ENCODE measurements at places on chromosomes 1 and 21. TPM values are rescaled to one million over a fixed set of nuclear protein-coding genes. Genes with fewer than 3 reads are reported as not detected.

Gene PDC
- total RNA-seq, result not detected

Gene OR2T35
- not detected for total RNA-seq

Gene SPAG17
- total RNA-seq, result 9.5 TPM

Gene STPG1
- total RNA-seq, result 10.0 TPM

Gene ZYG11A
- 0.18 TPM for total RNA-seq

Gene TMPRSS15
- total RNA-seq, result not detected

Gene VWA1
- total RNA-seq, result 34.2 TPM

Gene PAQR6
- total RNA-seq, result 8.4 TPM

Gene LCE5A
- not detected for total RNA-seq

Gene SPATA1
- 1.2 TPM for total RNA-seq

Gene CLCN6
- total RNA-seq, result 42.9 TPM

GRCh38 chr1:30313176-30313575 is 410.2 kb downstream of the MATN1 start:
- peaks cover 6% of the 10 kb centered on the region for H3K27me3 ChIP-seq
- no peak overlapping the region for H3K27ac ChIP-seq
- no peaks in the 10 kb centered on the region for H3K36me3 ChIP-seq
- no peaks in the 10 kb centered on the region for H3K4me1 ChIP-seq
- H3K4me3 ChIP-seq, result no peak overlapping the region

GRCh38 chr1:187390215-187390818 is 561.6 kb downstream of the PLA2G4A start:
- H3K36me3 ChIP-seq, result no peaks in the 10 kb centered on the region
- no peak overlapping the region for H3K4me3 ChIP-seq
- DNase-seq, result no peak
- no peak overlapping the region for H3K27ac ChIP-seq
- H3K4me1 ChIP-seq, result no peaks in the 10 kb centered on the region
- H3K27me3 ChIP-seq, result peaks cover 2% of the 10 kb centered on the region

DNA sequence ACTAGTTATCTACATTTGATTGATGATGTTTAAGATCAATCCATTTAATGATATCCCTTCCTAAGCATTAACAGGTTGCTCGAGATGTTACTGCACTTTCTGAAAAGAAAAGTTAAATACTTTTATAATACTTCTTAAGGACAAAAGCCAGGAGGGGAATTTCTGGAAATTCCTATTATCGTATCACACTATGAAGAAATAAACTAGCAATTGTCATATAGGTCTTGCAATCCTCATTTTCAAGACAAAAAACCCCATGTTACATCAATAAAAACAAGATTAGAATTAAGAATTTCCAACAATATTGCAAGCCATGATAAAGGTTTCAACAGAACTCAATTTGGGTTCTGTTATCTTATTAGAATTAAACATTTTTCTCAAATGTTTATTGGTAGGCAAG is 47.2 kb downstream of the HNRNPR start:
- peaks cover 8% of the 10 kb centered on the region for H3K36me3 ChIP-seq
- no peak overlapping the region for H3K4me3 ChIP-seq
- H3K27me3 ChIP-seq, result peaks cover 2% of the 10 kb centered on the region
- H3K4me1 ChIP-seq, result no peaks in the 10 kb centered on the region

- no peaks in the 10 kb centered on the region for H3K4me1 ChIP-seq
- DNase-seq, result no peak
- H3K27me3 ChIP-seq, result peaks cover 2% of the 10 kb centered on the region
- no peak overlapping the region for H3K27ac ChIP-seq
- H3K36me3 ChIP-seq, result no peaks in the 10 kb centered on the region
Observed at GRCh38 chr1:61812916-61813315, 70.6 kb downstream of the PATJ start.

GRCh38 chr1:178938101-178938958 is 67.5 kb upstream of the ANGPTL1 start:
- no peak overlapping the region for H3K4me3 ChIP-seq
- DNase-seq, result no peak
- H3K27me3 ChIP-seq, result peaks cover 1% of the 10 kb centered on the region
- peaks cover 20% of the 10 kb centered on the region for H3K4me1 ChIP-seq
- no peak overlapping the region for H3K27ac ChIP-seq

- H3K4me3 ChIP-seq, result no peak overlapping the region
- peaks cover 3% of the 10 kb centered on the region for H3K27me3 ChIP-seq
- peaks cover 6% of the 10 kb centered on the region for H3K36me3 ChIP-seq
- no peak for DNase-seq
- H3K4me1 ChIP-seq, result no peaks in the 10 kb centered on the region
Observed at GRCh38 chr1:34237151-34237815, 60.6 kb downstream of the C1orf94 start.

GRCh38 chr1:218869276-218869675 is 304.4 kb upstream of the LYPLAL1 start:
- DNase-seq, result no peak
- no peak overlapping the region for H3K4me3 ChIP-seq
- H3K27ac ChIP-seq, result no peak overlapping the region
- H3K36me3 ChIP-seq, result no peaks in the 10 kb centered on the region
- H3K27me3 ChIP-seq, result peaks cover 2% of the 10 kb centered on the region

GRCh38 chr1:248778906-248779305 is 23.3 kb upstream of the LYPD8 start:
- H3K27me3 ChIP-seq, result peaks cover 2% of the 10 kb centered on the region
- no peak for DNase-seq
- H3K4me3 ChIP-seq, result no peak overlapping the region
- peaks cover 10% of the 10 kb centered on the region for H3K36me3 ChIP-seq

DNA sequence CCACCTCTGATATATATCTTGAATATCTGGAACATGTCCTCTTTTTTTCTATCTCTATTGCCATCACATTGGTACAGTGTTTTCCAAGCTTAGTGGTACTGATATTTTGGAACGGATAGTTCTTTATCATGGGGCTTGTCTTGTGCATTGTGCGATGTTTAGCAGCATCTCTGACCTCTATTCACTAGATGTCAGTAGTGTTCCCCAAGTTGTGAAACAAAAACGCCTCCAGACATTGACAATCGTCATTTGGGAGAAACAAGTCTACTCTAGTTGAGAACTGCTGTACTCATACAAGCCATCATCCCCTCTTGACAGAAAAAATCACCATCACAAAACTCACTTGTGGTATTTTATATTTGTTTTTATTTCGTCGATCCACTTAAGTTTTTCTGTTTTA is 79.7 kb upstream of the CHODL start:
- H3K36me3 ChIP-seq, result no peaks in the 10 kb centered on the region
- no peak overlapping the region for H3K27ac ChIP-seq
- no peaks in the 10 kb centered on the region for H3K27me3 ChIP-seq
- H3K4me1 ChIP-seq, result no peaks in the 10 kb centered on the region
- H3K4me3 ChIP-seq, result no peak overlapping the region
- no peak for DNase-seq

DNA sequence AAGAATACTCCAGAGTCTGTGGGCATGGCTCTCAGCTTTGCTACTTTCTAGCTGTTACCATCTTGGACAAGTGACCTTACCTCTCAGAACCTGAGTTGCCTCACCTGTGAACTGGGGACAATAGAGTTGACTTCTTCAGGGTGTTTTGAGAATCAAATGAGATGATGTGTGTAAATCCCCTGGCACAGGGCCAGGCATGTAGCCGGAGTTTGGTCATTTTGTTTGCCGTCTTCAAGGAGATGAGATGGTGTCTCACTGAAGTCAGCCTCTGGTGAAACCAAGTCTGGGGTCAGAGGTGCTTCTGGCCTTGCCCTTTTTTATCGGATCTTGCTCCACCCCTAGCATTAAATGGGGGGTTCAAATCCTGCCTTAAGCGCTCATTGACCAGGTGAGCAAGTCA is 149.2 kb upstream of the TMEM51 start:
- no peak overlapping the region for H3K27ac ChIP-seq
- H3K27me3 ChIP-seq, result peaks cover 6% of the 10 kb centered on the region
- H3K4me1 ChIP-seq, result peaks cover 41% of the 10 kb centered on the region
- no peaks in the 10 kb centered on the region for H3K36me3 ChIP-seq
- DNase-seq, result no peak
- no peak overlapping the region for H3K4me3 ChIP-seq

DNA sequence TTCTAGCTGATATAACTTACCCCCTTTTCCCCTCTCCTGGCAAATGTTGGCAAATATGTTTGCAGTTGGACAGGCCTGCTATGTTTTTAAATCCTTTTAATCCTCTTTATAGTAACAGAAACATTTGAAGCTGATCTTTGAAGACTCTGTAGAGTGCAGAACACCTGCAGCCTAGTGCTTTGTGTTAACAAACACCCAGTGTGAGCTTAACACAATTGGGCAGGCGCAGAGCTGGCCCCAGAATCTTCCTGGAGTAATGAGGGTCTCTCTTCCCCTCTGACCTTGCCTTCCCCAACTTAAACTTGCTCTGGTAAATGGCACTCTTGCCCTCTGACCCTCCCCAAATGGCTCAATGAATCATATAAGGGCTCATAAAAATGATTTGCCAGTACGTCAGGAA is 247.9 kb upstream of the LYPLAL1 start:
- no peak overlapping the region for H3K4me3 ChIP-seq
- H3K36me3 ChIP-seq, result no peaks in the 10 kb centered on the region
- no peak for DNase-seq
- no peak overlapping the region for H3K27ac ChIP-seq
- peaks cover 22% of the 10 kb centered on the region for H3K4me1 ChIP-seq
- H3K27me3 ChIP-seq, result no peaks in the 10 kb centered on the region

DNA sequence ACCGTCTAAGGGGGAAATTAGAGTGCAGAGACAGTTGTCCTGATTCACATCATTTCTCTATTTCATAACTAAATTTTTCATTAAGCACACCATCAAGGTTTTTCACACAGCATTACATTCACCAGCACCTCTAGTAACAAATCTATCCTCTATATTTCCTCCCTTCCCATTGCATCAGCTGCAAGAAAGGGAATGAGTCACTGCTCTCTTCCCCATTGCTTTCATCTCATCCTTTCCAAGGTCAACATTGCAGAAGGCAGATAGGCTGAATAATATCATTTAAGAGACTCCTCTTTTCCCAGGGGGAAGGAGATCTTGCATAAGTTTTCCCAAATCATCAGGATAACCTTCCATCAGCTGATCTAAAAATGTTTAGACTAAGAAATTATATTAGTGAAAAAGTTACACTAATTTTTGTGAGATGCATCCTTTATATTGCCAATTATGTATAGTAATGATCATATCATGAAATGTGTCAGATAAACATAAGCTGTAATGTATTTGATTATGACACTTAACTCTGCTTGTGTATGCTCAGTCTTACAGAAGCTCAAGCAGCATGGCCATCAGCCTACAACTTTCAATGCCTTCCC is 4.3 kb downstream of the INTS7 start:
- H3K36me3 ChIP-seq, result no peaks in the 10 kb centered on the region
- no peak overlapping the region for H3K4me3 ChIP-seq
- H3K27me3 ChIP-seq, result peaks cover 2% of the 10 kb centered on the region
- H3K4me1 ChIP-seq, result peaks cover 8% of the 10 kb centered on the region
- DNase-seq, result no peak
- no peak overlapping the region for H3K27ac ChIP-seq

- no peak overlapping the region for H3K4me3 ChIP-seq
- H3K36me3 ChIP-seq, result no peaks in the 10 kb centered on the region
- no peak for DNase-seq
- H3K27me3 ChIP-seq, result no peaks in the 10 kb centered on the region
Observed at GRCh38 chr1:76635784-76636183, 231.5 kb upstream of the ST6GALNAC5 start.

DNA sequence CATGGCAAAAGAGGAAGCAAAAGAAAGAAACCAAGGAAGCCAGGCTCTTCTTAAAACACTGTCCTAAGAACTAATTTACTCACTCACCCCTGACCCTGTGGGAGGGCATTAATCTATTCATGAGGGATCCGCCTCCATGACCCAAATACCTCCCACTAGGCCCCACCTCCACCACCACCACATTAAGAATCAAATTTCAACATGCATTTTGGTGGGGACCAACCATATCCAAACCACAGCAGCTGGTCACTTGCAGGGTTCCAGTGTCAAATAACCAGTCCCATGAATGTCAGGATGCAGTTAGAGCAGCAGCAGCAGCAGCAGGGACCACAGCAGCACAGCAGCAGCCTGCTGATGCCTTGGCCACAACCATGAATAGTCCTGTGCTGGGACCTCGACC is 83.8 kb downstream of the ZC3H11B start:
- DNase-seq, result no peak
- no peak overlapping the region for H3K4me3 ChIP-seq
- H3K4me1 ChIP-seq, result no peaks in the 10 kb centered on the region
- no peak overlapping the region for H3K27ac ChIP-seq

DNA sequence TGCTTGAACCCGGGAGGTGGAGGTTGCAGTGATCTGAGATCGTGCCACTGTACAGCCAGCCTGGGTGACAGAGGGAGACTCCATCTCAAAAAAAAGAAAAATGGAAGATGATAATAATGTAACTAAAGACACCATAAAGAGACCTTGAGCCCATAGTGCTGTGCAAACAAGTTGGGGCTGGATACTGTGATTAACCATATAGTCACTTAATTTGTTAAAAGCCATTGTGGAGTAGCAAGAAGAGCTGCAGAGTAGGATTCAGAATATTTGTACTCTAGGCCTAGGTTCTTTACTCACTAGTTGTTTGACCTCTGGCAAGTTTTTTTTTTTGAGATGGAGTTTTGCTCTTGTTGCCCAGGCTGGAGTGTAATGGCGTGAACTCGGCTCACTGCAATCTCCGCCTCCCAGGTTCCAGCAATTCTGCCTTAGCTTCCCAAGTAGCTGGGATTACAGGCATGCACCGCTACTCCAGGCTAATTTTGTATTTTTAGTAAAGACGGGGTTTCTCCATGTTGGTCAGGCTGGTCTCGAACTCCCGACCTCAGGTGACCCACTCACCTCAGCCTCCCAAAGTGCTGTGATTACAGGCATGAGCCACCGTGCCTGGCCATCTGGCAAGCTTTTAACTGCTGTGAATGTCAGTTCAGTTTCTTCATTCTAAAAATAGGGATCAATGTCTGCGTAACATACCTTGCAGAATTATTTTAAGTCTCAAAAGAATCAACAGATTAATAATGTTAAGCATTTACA is 12.8 kb downstream of the CAP1 start:
- H3K36me3 ChIP-seq, result peaks cover 16% of the 10 kb centered on the region
- H3K27ac ChIP-seq, result peak overlapping the region; percentile 54
- no peaks in the 10 kb centered on the region for H3K27me3 ChIP-seq
- H3K4me3 ChIP-seq, result no peak overlapping the region

DNA sequence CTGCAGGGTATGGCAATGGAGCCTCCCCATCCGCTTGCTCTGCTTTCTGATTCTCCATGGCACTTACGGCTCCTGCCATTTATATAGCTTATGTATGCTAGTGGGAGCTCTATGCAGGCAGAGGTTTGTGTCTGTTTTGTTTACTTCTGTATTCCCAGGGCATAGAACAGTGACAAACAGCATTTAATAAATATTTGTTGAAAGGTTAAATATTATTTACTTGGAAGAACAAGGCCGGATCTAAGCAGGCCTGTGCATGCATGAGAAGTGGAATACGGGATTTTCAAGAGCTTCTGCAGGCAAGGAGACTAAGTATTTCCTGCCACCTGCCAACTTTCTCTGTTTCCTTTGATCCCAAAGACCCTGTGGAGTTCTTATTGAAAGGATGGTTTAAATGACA is 90.7 kb downstream of the XCL2 start:
- peaks cover 2% of the 10 kb centered on the region for H3K27me3 ChIP-seq
- H3K4me1 ChIP-seq, result no peaks in the 10 kb centered on the region
- DNase-seq, result no peak
- no peak overlapping the region for H3K27ac ChIP-seq

DNA sequence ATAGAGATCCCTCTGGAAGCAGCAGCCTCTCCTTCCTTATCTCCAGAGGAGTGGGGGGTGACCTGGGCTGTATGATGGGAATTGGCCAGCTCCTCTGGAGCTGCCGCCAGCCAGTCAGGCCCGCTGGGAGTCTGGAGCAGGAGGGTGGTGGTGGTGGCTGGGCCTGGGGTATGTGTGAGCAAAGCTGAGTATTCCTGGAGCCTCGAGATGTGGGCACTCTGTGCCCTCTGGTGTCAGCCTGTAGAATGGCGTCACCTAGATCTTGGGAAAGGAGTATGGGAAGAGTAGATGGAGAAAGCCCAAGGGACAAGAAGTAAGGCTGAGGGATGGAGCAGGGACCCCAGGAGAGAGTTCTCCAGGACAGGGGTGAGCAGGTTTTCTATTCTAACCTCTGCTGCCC is 16.0 kb downstream of the VANGL2 start:
- peak; percentile 45 for DNase-seq
- H3K27ac ChIP-seq, result no peak overlapping the region
- H3K4me1 ChIP-seq, result peaks cover 38% of the 10 kb centered on the region
- H3K4me3 ChIP-seq, result no peak overlapping the region
